ENCODE measurements at places on chromosomes 5 and 9.

DNA sequence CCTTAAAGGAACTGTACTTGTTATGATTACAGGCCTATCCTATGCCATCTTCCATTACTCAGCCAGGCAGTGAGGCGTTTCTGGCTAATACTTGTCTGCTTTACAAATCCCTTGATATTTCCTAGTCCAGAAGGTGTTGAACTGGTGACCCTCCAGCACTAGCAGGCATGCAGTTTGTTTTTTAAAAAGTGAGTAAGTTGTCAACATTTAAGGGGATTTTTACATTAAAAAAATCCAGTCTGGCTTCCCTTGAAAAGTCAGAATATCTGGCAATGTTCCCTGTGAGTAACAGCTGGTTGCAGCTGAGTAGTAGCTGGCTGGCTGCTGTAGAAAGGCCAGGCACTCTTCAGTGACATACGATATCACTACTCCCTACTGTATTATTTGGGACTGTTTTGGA, 21.8 kb downstream of the GRIN3A start:
- no peak for DNase-seq

DNA sequence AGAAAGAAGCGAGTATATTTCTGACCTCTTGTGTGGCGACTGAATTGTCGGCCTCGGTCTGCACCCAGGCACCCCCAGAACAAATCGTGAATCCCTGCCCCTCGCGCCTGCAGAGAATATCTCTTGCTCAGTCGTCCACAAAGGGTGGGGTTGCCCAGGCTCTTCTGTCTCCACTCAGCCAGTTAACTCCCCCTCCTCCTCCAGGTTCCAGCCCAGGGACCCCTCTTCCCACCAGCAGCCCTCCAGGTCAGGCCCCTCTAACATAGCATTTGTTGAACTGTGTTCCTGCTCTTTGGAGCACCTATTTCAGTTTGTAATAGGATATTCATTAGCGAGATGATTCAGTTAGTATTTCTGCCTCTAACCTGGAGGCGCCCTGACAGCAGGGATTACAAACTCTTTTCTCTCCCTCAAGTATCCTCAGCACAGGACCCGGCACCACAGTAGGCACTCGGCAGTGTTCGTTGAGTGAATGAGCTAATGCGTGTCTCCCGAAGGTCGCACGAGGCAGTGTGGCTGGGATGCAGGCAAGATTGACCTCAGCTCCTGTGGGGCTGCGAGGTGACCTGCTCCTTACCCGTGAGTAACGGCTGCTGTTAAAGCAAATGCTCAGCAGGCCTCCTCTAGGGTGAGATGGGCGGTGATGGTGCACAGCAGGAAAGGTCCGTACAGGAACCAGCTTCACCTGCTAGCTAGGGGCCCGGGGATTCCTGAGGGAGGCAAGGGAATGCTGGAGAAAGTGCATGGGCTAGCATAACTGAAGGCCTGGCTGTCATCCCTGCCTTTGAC, 25.8 kb downstream of the ZBTB34 start:
- DNase-seq, result peak; percentile 40

DNA sequence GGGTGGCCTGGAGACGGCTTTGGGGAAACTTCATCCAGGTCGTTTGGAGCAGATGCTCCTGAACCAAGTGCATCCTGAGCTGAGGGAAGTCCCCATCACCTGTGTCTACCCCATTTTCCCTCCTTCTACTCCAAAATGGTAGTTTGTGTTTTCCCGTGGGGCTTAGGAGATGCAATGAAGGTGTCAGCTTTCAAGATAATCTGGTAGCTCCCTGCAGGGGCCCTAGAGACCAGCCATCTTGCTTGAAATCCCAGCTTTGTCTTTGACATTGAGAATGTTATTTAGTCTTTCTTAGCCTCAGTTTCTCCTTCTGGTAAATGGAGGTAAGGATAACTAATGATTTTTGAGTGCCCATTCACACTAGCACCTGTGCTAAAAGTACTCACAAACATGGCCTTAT, 77.4 kb downstream of the WWC1 start:
- no peak for DNase-seq

DNA sequence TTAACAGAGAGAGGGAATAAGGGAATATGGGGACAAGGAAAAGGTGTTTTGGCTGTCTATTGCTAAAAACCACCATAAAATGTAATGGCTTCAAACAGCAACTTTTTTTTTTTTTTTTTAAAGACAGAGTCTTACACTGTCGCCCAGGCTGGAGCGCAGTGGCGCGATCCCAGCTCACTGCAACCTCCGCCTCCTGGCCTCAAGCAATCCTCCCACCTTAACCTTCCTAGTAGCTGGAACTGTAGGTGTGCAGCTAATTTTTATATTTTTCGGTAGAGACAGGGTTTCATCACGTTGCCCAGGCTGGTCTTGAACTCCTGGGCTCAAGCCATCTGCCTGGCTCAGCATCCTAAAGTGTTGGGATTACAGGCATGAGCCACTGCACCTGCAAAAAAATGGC, 4.3 kb upstream of the SPATA24 start:
- DNase-seq, result no peak

DNA sequence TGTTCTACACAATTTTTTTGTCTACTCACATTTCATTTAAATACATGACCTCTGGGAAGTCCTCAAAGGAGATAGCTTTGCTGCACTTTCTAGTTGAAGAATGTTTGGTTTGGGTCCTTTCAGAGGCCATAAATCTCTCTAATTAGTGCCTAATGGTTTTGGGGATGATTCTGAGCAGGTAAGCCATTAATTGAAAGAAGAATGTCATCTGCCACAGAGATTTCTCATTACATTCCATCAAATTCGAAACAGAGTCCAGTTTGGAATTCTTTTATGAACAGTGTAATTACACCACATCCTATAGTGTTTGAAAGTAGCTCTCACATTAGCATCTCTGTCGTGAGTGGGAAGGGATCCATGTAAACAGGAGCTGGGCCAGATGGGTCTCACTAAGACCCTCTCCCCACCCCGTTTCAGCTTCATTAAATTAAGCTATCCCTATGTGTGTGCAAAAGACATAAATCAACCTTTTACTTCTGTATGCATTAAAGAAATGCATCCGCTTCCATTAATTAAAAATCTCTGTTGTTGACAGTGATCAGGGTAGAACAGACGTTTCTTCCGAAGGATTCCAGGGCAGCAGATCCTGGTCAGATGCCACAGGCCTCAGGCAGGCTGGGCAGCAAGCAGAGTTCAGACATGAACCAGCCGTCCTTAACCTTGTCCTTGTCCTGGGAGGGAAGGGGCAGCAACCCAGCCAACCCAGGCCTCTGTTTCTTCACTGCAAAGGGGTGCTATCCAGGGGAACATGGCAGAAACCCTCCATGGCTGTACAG, 99.8 kb upstream of the MAP1B start:
- no peak for DNase-seq

- no peak for DNase-seq
These were observed 25.1 kb downstream of the RNF145 start for GRCh38 chr5:159184236-159184635.

- no peak for DNase-seq
These were observed 74.7 kb downstream of the MSX2 start for GRCh38 chr5:174799121-174799520.

DNA sequence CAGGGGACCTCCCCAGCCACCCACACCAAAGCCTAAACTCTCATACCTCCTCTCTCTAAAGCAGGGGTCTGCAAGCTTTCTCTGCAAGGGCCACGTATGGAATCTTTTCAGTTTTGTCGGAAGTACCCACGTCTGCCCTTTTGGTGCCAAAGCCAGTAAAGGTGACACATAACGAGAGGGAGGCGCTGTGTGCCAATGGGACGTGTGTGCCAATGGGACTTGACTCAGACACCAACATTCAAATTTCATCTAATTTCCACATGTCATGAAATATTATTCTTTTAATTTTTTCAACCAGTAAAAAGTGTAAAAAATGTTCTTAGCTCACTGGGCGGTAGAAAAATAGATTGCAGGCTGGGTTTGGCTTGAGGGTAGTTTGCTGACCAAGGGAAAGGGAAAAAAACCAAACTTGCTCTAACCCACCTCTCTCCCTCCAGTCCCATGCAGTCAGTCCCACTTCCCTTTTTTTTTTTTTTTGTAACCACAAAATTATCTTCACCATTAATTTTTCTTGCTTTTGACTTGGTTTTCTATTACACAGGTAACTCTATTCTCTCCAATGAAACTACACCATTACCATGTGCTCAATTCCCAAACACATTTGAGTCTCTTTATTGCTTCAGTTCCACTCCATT, 25.5 kb downstream of the OR2V1 start:
- no peak for DNase-seq

- DNase-seq, result no peak
These were observed 21.5 kb upstream of the MAN2A1 start for GRCh38 chr5:109668237-109668636.

DNA sequence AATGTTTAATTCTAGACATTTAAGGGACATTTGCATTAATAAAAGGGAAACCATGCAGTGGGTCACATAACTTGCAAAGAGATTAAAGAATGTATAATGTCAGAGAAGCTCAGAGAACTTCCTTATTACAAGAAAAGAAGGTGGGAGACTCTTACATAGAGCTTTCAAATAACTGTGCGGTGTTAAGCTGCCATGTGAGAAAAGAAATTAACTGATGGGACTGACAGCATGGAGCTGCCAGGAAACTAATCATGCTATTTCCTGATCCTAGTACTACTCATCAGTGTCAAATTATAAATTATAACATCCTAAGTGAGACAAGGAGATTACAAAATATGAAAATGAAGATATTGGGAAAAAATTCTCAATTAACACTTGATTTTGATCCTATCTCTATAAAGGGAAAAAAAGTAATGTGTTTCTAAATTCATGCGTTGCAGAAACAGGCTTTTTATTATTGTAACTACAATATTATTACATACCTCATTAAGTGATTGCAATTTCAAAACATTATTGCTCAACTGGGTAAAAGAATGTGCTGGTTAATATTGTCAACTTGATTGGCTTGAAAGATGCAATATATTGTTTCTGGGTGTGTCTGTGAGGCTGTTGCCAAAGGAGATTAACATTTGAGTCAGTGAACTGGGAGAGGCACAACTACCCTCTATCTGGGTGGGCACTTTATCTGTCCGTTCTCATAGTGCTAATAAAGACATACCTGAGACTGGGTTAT, 609.5 kb upstream of the NUDT12 start:
- DNase-seq, result no peak

- DNase-seq, result no peak
These were observed 58.0 kb upstream of the CEMIP2 start for GRCh38 chr9:71826279-71826678.

GRCh38 chr9:98120476-98120875, 1.5 kb upstream of the TRIM14 start:
- no peak for DNase-seq

GRCh38 chr5:59097116-59097515, 514.2 kb downstream of the RAB3C start:
- no peak for DNase-seq

- no peak for DNase-seq
These were observed 159.3 kb downstream of the NR3C1 start for GRCh38 chr5:143244000-143244736.

DNA sequence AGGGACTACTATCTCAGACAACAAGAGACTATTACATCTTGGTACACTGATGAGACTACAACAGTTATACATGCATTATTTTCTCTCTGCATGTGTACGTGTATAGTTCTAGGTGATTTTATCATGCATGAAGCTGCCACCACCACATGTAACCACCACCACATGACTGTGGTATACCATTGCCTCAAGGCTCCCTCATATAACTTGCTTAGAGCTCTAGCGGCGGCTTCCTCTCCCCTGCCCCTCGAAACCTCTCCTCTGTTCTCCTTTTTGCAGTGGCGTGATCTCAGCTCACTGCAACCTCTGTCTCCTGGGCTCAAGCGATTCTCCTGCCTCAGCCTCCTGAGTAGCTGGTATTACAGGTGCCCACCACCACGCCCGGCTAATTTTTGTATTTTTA, 162.3 kb downstream of the AOPEP start:
- DNase-seq, result no peak

DNA sequence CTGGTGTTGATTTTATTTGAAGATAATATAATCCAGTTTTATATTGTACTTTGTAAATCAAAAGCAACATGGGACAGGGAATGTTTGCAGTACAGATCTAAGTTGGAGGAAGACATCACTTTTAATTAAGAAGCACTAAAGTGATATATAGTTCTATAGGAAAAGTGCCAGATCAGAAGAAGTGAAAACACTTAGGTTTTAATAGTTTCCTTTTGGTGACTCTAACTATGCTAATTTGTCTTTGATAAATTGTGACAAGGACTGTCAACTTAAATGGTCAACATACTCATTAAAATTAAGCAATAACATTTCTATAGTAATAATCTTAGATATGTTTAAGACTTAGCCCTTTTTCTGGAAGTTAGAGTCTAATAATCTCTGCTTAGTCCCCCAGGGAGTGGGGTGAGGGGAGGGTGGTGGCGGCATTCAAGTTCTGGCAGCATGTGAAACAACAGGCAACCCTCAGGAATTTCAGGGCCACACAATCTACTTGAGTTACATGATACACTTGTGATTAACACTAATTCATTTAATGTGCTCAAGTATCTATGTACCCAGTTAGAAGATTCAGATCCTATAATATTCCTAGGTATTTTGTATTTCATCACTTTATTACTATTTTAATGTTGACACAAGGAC, 1026.5 kb downstream of the NR2F1-AS1 start:
- DNase-seq, result no peak

DNA sequence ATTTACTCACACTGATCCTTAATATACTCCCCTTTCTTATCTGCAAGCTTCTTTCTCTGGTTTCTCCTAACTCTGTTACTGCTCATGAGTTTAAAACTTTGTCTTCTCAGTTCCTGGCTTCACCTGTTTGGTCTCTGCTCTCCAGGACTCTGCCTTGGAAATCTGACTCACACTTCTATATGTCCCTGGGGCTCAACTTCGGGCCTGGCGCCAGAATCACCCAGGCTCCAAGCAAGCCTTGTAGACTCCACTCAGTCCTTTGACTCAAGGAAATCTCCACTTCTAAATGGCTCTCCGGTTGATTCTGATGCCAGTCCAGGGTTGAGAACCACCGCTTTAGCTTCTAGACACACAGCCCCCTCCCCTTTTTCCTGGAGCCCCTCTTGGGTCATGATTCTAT, 57.8 kb downstream of the TMC1 start:
- DNase-seq, result no peak
